ENCODE measurements at places on chromosomes 3 and 15.
A peak's percentile ranks its signal among the peaks of the same experiment; 100 is the strongest.

GRCh38 chr15:67613211-67613610, 70.7 kb downstream of the MAP2K5 start:
- DNase-seq, result no peak

DNA sequence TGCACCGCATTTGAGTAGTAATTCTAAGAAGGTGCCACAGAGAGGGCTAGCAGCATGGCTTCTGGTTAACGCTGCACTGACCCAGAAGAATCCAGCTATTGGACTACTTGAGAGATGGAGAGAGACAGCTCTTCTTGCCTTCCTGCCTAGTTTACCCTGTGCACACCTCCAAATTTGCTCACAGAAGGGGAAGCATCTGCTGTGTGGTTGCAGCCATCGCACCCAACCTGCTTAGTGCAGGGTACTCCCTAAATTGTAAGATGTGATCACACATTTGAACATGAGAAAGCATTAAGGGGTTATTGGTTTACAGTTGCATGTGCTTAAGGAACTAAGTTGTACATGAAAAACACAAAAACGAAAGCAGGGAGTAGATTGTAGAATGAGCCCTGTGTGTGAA, 122.1 kb downstream of the FOXB1 start:
- no peak for DNase-seq

- no peak for DNase-seq
These were observed 354.5 kb upstream of the SOX14 start for GRCh38 chr3:137409584-137409983.

GRCh38 chr15:69143756-69144436, 16.5 kb upstream of the GLCE start:
- DNase-seq, result no peak

GRCh38 chr3:122646146-122646988, 34.3 kb upstream of the PARP14 start:
- no peak for DNase-seq

GRCh38 chr15:29528276-29528675, 258.7 kb upstream of the NSMCE3 start:
- no peak for DNase-seq

GRCh38 chr3:99872923-99873254, 55.2 kb downstream of the CMSS1 start:
- no peak for DNase-seq

GRCh38 chr3:18841422-18842343, 306.6 kb upstream of the KCNH8 start:
- no peak for DNase-seq

GRCh38 chr3:137792626-137793271, 28.6 kb downstream of the SOX14 start:
- no peak for DNase-seq

DNA sequence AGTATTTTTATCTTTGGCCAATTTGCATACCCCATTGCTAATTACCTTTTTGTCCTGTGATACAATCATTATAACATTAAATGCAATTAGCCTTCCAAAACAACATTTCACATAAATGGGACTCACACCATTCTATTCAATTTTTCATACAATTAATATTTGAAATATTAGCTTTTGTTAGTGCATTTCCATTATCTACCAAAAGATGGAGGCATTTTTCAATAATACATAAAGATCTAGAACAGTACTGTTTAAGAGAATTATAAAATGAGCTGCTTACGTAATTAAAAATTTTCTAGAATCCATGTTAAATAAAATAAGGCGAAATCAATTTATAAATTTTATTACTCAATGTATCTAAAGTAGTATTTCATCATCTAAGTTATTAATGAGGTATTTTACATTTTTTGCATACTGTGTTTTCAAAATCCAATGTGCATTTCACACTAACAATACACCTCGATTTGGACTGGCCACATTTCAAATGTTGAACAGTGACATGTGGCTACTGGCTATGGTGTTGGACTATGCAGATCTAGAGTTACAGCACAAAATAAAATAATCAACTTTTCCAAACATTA, 74.3 kb downstream of the TJP1 start:
- no peak for DNase-seq

DNA sequence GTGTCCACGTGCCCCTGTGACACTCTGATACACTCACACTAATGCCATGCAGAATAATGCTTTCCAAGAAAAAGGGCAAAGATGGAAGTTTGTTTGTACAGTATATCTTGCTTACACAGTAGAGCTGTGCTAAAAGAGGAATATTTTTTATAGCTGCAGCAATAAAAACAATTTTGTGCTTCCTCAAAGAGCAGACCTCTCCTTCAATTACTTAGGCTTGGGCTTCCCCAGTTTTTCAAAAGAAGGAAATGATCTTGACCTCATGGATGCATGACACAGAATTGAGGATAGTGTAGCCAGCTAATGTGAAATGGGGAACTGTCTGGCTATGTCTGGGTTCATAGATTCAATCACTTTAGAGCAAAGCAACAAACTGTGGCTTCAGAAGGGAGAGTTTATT, 137.4 kb downstream of the STT3B start:
- DNase-seq, result no peak

- peak; percentile 79 for DNase-seq
These were observed 11.9 kb downstream of the GPR176 start for GRCh38 chr15:39908186-39908585.

DNA sequence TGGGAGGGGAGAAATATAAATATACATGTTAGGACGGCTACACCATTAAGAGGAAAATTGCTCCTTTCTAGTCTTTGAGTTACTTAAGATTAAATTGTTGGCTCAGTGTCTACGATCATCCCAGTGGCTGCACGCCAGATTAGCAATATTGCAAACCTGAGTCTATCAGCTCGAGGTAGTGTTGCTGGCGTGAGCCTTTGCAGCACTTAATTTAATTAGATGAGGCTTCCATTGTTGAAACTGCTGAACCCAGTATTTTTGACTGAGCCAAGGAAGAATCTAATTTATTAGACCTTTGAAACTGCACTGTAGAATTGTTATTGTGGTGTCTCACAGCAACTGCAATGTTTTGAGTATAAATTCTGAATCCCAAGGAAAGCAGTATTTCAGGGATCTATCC, 782.4 kb upstream of the ROBO1 start:
- DNase-seq, result no peak

GRCh38 chr3:67809370-67809935, 155.0 kb upstream of the SUCLG2 start:
- DNase-seq, result no peak

- DNase-seq, result no peak
These were observed 318.0 kb upstream of the LMCD1 start for GRCh38 chr3:8183627-8184026.

DNA sequence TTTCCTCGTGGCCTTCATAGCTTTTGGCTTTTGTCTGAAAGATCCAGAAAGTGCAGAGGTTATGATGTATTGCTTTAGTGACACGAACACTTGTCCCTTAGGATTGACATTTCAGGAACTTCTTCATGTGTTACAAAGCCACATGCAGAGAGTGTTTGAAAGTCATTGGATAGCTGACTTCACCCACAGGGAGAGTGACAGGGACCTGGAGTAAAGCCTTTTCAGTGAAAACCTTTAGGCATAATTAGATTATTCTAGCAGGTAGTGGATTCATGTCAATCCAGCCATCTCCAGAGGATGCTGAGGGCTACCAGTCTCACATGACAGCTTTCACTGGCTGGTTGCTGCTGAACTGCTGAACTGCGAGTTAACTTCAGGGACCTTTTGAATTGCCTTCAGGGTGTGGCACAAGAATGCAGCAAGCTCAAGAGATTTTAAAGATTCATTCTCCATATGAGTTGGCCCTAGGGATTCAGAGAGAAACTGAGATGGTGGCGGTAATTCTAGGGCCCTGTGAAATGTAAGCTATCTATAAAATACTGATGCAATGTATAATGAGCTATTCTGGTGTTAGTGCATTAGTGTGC, 267.0 kb upstream of the GOLIM4 start:
- no peak for DNase-seq

DNA sequence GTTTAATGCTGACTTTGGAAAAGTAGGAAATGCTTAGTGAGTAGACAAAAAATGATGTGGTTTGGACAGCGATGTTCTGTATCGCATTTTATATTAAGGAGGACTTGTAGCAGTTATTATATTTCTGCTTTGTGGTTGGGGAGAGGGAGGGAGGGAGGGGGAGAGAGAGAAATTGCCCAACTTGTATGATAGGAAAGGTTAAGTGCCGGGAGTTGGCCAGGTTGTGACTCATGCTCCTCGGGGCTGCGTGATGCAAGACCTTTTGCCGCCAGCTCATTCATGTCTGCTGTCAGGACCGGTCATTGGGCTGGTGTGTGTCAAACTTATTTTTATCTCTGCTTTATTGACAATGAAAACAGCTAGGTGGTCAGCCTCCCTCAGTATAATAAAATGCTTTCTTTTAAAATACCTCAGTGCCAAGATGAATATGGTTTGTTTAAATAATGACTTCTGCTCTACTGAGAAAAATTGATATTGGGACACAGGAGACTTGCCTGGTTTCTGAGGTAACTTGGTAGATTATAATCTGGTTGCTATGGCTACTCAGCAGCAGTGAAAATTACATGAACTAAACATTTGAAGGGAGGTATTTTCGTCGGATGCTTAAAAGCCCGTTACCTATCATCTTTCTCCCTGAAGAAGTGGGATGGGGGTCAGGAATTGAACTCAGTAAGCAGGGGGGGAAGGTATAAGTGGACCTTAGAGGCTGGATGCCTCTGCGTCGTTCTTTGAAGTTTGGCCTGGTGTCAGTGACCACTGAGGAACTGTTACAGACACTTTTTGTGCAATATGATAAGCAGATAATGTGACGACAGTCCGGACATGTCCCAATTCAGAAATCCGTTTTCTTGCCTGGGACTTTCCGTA, 90.7 kb downstream of the FNDC3B start:
- peak; percentile 98 for DNase-seq

DNA sequence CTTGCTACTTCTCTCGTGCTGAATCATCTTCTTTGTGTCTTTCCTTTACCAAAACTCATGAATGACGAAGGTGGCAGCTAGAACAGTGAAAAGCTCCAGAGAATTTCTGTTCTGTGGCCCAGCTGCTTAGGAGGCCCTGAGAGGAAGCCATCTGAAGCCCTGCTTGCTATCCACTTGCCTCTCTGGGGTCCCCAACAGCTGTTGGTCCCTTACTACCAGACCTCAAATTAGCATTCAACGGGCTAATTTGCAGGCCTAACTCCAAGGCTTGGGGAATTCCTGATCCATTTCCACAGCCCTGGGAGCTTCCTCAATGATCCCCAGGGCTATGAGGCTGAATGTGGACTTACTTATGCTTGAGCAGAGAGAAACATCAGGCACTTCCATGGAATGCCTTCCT, 37.5 kb upstream of the FSTL1 start:
- no peak for DNase-seq

- peak; percentile 26 for DNase-seq
These were observed 691.7 kb upstream of the CBLB start for GRCh38 chr3:106560451-106560966.

- no peak for DNase-seq
These were observed 96.7 kb upstream of the PPP2R3A start for GRCh38 chr3:135868801-135869200.

GRCh38 chr15:99477791-99478471, 87.9 kb upstream of the MEF2A start:
- DNase-seq, result no peak

GRCh38 chr3:44914936-44915335, 40.5 kb downstream of the TGM4 start:
- no peak for DNase-seq

GRCh38 chr15:42996871-42997270, 76.3 kb upstream of the TTBK2 start:
- DNase-seq, result no peak

DNA sequence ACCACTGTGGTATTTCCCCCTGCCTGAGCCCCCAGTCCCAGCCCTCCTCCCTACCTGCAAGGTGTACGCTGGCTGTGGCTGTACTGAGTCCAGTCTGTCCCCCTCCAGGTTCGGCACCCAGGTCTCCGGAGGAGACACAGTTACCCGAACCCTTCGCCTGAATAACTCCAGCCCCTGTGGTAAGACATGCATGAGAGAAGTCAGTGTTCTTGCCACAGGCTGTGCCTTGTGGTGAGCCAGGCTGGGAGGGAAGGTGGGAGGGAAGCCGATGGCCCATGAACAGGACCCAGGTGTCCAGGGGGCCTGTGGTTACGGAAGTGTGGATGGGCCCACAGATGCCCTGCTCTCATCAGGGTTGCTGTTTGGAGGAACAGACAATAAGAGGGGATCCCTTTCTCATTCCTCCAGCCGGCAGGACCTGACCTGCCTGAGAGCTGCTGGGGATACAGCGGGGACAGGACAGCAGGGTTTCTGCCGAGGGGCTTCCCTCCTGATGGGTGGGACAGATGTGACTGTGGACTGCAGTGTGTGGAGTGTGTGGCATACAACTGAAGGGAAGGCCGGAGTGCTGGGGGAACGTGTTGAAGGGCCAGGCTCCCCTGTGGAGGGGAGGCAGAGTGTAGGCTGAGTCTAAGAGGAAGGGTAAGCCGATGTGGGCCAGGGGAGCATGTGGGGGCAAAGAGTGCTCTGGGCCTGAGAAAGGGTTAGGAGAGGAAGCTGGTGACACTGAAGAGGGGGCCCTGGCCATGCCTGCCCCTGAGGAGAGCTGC, 21.9 kb downstream of the ACAA1 start:
- DNase-seq, result no peak

GRCh38 chr3:115685097-115685496, 61.8 kb downstream of the GAP43 start:
- DNase-seq, result no peak

- DNase-seq, result no peak
These were observed 16.5 kb downstream of the LRIG1 start for GRCh38 chr3:66484106-66484844.

DNA sequence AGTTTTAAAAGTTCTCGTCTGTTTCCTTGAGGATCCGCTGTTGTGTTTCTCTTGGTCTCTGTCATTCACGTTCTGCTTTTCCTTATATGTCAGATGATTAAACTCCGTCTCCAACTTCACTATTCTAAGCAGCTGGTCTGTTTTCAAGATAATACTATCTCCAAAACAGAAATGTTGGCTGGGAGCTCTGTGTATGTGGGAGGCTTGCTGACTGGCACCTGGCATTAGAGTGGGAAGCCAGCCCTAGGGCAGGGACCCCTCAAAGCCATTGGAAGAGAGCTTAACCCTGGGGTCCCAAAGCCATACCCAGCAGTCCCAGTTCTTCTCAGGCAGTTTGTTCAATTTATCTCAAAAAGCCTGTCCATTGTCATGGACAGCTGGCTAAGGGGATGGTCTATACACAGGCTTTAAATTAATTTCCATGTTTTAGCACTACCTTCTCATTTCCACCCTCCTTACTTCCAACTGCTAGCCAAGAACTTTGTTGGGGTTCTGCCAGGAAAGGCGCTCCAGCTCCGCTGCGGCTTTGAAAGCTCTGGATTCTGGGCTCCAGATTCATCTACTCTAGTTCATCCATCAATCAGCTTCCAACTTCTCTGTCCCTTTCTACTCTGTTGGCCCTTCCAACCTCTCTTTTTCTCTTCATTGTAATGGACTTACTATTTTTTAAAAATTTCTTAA, 9.2 kb downstream of the BTBD1 start:
- no peak for DNase-seq

GRCh38 chr3:34237946-34238345, 439.5 kb downstream of the PDCD6IP start:
- DNase-seq, result peak; percentile 47

All from AG04449 (cell line).